ENCODE measurements at places on chromosomes 12 and 14.

- DNase-seq = no peak
These were observed 12.3 kb downstream of the IL31 start for GRCh38 chr12:122161682-122162081.

DNA sequence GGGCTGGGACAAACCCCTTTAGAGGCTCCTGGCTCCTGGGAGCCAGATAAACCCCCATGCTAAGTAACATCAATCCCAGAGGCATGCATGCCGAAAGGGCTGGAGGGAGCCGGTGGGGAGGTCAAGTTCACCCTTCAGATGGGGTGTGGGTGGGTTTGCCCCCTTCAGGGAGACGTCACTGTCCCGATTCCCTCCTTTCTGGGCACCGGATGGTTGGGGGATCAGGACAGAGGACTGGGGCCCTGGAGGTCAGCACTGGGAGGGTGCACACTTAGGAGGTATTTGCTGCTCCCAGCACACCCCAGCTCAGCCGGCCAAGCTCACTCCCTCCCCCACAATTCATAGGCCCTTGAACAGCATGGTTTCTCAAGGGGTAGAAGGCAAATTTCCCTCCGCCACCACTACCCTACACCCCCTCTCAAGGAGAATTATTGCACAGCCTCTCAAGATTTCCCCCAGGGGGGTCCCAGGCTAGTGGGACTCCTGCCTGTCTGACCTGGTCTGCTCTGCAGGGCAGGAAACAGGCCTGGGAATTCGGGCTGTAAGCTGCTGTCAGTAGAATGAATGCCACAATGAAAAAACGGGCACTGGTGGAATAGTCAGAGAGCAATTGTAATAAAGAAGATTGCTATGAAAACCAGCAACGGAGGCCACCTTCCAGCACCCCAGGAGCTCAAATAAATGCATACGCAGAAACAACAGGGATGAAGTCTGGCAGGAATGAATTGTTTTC, 63.5 kb downstream of the GALNT16 start:
- no peak for DNase-seq

- no peak for DNase-seq
These were observed 156.3 kb upstream of the LRIG3 start for GRCh38 chr12:59076622-59077021.

DNA sequence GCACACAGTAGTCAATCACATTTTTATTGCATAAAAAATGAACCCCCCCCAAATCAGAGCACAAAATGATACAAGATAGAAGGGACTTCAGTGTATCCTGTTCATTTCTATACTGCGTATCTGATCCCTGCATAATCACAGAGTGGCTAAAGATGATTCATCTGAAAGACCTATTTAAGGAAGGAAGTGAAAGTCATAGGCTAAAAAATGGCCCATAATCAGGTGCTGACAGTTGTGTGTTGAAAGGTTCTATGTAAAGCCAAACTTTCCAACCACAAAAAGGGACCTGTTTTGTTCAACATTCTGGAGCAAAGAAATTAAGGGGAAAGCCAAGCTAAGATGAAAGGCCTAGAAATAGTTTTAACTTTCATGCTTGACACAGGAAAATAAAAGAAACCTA, 147.8 kb upstream of the ATP2B1 start:
- DNase-seq = no peak

GRCh38 chr14:23580948-23581281, 2.3 kb upstream of the JPH4 start:
- DNase-seq = no peak

DNA sequence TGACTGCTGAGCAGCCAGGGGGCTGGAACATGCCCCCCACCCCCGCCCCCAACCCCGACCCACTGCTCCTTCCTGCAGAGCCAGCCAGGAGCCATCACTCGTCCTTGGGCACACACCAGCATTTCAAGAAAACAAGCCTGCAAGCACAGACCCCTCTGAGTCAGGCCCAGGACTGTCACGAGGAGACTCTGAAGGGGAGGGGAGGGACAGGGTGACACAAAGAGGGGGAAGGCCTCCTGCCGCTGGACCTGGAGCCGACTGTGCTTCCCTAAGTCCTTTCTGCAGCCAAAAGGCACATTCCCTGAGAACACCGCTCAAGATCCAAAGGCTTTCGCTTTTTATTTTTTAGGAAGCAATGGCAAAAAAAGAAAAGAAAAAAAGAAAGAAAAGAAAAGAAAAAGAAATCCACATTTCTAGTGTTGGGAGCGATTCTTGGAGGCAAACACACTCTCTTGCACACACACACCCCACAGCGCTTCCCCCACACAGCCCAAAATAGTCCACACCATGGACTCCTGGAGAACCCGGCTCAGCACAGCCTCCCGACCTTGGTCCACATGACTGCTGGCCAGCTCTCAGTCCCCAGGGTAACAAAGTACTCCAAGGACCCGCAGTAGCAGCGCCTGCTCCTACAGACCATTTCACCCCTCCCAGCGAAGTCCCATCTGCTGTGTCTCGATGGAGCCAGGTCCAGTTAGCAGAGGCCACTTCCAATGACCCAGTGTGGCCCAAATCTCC, 101.7 kb downstream of the DPF3 start:
- DNase-seq = no peak

GRCh38 chr14:29856516-29856915, 71.1 kb downstream of the PRKD1 start:
- DNase-seq = no peak

GRCh38 chr14:58535044-58535443, 102.7 kb upstream of the DACT1 start:
- no peak for DNase-seq

DNA sequence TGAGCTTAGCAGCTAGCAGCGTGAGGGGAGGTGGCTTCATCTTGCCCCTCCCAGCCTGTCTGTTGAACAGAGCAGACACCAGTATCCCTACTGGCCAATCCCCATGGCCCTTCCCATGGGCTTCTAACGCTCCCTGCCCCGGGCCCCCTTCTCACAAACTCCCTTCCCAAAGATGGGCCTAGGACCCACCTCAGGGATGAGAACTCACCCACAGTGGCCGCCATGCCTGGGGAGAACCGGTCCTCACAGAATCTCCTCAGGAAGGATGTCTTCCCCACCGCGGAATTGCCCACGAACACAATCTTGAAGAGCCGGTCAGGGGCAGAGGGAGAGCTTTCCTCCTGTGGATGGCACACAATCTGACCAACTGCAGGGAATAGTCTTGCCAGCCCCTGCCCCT, 119.5 kb downstream of the CRACR2A start:
- no peak for DNase-seq

DNA sequence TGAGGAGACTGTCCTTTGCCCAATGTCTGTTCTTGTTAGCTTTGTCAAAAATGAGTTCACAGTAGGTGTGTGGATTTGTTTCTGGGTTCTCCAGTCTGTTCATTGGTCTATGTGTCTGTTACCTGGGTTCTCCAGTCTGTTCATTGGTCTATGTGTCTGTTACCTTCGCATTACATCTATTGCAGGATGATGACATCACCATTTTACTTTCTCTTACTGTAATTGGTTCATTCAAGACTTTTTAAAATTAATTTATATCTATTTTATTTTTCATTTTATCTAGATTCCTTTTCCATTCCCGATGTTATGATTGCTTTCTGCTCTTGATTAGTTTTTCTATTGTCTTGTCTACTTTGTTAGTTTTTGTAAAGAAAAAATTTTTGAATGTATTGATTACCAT, 615.5 kb downstream of the SOX5 start:
- DNase-seq = no peak

All from esophagus squamous epithelium (tissue), 5 donors.